ENCODE measurements at places on chromosomes 2 and 18.

DNA sequence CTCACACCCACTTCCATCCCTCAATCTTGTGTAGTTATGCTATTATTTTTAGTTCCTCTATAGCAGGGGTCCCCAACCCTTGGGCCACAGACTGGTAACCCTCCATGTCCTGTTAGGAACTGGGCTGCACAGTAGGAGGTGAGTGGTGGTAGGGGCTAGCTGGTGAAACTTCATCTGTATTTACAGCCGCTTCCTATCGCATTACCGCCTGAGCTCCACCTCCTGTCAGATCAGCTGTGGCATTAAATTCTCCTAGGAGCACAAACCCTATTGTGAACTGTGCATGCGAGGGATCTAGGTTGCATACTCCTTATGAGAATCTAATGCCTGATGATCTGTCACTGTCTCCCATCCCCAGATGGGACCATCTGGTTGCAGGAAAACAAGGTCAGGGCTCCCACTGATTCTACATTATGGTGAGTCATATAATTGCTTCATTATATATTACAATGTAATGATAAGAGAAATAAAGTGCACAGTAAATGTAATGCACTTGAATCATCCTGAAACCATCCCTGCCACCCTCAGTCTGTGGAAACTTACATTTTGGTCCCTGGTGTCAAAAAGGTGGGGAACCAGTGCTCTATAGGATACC lies 1.6 kb upstream of the RAB11FIP5 start:
- DNase-seq, result peak; percentile 65

- no peak for DNase-seq
Observed at GRCh38 chr2:69965756-69966445, 4.5 kb upstream of the ASPRV1 start.

- no peak for DNase-seq
Observed at GRCh38 chr18:63681449-63682340, 20.0 kb upstream of the SERPINB3 start.

DNA sequence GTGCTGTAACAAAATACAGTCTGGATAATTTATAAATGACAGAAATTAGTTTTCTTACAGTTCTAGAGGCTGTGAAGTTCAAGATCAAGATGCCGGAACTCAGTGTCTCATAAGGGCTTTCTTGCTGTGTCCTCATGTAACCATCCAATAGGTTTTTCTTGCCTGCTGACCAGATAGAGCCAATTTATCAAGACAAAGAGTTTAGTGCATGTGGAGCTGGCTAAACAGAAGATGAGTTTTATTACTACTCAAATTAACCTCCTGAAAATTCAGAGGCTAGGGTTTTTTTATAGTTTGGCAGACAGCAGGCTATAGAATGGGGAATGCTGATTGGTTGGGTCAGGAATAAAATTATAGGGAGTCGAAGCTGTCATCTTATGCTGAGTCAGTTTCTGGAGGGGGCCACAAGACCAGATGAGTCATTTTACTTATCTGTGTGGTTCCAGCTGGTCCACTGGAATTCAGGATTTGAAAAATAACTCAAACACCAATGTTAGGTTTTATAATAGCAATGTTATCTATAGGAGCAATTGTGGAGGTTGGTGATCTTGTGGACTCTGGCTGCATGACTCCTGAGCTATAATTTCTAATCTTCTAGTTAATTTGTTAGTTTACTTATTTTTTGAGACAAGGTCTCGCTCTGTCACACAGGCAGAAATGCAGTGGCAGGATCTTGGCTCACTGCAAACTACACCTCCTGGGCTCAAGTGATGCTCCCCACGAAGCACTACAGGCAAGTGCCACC lies 3.2 kb upstream of the PDK1 start:
- DNase-seq, result peak; percentile 93

DNA sequence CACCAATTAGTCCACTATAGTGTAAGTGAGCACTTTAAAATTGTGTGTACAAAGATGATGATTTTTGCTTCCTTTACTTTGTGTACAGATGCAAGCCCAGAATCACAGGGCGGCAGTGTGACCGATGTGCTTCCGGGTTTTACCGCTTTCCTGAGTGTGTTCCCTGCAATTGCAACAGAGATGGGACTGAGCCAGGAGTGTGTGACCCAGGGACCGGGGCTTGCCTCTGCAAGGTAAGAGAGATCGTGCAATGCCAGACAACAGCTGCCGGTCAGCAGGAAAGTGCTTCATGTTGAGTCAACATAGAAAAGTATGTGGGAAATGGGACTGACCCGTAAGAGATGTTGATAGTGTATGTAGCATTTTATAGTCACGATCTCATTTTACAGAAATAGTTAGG lies 156.8 kb upstream of the TTC39C start:
- no peak for DNase-seq

DNA sequence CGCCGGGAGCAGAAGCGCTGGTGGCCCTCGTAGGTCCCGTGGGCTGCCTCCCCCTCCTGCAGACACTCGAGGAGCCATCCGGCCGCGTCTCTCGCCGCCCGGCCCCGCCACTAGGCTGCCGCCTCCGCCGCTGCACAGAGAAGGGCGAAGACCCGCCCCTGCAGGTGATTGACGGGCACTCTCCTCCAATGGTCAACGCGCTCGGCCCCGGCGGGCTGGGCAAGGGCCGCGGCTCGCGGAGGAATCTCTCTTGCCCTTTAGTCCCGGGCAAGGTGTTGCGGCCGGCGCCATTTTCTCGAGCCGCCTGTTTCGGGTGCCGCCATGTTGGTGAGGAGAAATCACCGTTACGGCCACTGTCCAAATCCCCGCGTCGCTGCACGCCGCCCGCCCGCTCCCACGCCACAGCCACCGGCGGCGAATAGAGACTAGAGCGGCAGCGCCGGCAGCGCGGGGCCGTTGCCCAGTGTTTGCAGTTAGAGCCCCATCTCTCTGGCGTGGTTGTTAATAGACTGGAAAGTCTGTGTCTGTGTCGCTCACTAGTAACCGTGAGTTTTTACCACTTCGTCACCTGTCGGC lies at the start of gene ZC3H6:
TSS of gene ZC3H6 (plus strand) at position 287 of the 576 bp plus-strand sequence. CDS start 398 bp downstream, outside the sequence.
- peak; percentile 99 for DNase-seq

GRCh38 chr2:17688600-17688999 lies 65.0 kb downstream of the SMC6 start:
- no peak for DNase-seq

DNA sequence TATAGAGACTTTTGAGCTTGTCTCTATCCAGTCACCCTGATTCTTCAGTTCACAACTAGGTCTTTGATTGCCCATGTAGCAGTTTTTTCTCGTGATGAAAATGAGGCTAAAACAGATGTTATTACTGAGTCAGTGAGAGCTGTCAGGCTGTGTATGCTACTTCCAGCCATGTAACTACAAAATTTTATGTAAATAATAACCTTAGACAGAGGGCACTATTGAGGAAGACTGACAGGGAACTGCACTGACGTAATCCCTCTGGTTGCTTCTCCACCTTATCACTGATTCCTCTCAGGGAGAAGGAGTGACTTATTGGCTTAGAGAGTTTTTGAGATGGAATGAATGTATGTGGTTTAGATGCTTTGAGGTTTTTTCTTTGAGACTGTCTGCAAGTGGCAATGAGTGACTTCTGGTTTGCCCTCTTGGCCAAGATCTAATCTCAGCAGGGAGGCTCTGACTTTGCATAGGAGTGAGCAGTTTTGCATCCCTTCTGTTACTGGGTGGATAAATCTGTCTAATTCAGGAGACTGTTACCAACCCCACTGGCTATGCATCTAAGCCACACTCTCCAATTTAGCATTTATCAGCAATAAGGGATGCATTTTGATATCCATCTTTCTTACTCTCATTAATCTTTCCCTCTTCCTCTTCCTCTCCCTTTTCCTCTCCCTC lies 555.2 kb upstream of the FANCL start:
- DNase-seq, result peak; percentile 5

- no peak for DNase-seq
Observed at GRCh38 chr2:54526226-54526879, 70.2 kb downstream of the SPTBN1 start.

GRCh38 chr2:172147944-172148650 lies 45.4 kb upstream of the DLX2 start:
- DNase-seq, result peak; percentile 26

DNA sequence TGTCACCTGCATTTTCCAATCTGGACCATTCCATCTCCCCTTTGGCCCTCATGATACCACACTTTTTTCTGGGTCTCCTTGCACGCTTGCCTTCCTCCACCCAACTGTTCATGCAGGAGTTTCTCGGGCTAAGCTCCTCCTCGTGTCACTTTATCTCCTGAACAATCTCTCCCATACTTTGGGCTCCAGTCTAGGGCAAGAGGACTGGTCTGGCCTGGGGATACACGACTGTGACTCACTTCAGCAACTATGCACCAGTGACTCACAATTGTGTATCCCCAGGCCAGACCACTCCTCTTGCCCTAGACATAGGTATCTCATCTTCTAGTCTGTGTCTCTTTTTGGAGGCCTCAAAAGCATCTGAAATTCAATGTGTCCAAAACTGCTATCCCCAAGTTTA lies 149.4 kb upstream of the PTPRM start:
- peak; percentile 75 for DNase-seq

DNA sequence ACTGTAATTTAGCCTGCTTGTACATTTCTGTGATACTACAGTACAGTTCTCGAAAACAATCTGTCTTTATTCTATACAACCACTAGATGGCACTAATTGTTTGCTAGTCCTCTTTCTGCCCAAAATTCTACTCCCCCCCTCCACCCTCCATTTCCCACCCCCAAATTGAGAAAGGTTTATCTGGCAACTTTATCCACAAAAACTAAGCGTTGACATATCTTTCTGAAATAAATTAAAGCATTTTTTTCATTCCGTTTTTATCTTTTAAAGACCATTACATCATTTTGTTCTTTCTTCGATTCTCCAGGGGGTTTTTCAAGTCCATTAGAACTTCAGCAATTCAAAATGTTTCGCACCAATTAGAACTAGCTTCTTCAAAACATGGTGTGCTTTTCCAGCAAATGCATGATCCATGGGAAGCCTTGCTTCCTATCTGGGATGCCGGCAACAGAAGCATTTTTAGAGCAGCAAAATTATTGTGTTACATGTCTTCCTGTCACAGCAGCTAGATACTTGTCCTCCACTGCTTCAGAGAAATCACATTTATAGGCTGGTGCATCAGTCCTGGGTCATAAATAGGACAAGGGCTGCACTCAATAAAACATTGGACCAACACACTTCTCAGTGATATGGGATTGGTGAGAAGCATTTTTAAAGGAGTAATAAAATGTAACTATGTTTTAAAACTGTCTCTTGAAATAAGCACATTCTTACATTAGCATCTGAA lies 241.3 kb downstream of the PAX3 start:
- peak; percentile 10 for DNase-seq

DNA sequence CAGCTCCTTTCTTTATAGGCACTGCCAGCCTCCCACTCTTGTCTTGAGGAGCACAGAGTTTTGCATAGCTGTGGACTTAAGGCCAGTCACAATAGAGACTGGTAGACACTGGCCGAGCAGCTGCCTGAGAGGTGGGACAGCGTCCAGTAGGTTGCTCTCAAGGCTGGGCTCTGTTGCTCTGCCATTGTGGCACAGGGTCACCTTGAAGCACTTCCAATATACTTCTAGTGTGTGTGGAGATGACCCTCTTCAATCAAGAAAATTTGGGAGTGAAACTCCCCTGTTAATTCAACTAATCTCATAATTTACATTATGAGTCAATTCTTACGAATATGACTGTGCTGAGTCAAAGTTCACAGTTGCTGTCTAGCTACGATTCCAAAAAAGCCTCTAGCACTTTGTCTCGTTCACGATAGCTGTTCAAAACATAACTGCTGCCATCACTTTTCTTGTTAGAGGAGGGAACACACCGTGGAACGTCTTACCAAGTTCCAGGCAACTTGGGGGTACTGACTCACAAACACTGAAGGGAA lies 636.2 kb downstream of the EPHA4 start:
- DNase-seq, result no peak

DNA sequence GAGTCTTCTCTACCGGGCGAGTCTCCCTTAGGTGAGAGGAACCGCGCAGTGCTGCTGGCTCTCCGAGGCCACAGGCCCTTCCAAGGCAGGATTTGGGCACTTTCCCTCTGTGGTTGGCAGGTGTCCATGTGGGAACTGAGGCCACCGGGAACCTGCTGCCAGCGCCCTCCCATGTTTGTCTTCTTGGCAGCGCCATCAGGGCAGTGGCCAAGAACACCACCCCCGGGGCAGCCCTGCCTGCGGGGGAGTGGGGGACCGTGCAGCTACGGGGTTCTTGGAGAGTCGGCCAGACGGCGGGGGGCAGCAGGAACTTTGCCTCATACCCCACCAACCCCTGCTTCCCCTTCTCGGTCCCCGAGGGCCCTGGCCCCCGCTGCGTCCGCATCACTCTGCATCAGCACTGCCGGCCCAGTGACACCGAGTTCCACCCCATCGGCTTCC lies 10.0 kb downstream of the CAPN10 start:
- no peak for DNase-seq

DNA sequence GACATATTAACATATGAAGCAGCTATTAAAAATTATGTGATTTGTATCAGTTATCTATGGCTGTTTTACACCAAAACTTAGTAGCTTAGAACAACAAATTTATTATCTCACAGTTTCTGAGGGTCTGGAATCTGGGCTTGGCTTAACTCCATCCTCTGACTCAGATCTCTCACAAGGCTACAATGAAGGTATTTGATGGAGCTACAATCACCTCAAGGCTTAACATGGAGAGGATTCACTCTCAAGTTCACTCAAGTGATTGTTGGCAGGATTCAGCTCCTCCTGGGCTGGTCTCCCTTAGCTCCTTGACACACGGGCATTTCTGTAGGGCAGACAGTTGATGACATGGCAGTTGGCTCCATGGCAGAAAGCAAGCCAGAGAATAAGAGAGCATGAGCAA lies 133.0 kb upstream of the SLC14A2 start:
- peak; percentile 48 for DNase-seq

GRCh38 chr2:206098471-206098870 lies 12.5 kb upstream of the INO80D start:
- no peak for DNase-seq

DNA sequence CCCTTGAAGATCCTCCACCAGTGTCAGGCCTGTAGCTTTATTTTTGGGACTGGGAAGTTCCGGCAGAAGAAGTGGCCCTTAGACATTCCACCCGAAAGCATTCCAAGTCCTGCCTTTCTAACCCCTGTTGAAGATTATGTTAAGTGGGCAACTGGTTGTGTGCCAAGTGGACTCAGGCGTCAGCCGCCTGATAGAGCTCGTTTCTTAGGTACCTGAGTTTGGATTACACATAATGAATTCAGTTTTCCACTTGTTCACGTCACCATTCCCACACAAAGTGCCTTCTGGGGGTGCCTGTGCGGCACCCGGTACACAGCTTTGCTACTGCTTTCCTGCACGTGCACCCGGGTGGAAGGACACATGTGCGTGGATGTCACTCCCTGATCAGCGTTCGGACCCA lies 156.5 kb downstream of the PTGR3 start:
- no peak for DNase-seq

DNA sequence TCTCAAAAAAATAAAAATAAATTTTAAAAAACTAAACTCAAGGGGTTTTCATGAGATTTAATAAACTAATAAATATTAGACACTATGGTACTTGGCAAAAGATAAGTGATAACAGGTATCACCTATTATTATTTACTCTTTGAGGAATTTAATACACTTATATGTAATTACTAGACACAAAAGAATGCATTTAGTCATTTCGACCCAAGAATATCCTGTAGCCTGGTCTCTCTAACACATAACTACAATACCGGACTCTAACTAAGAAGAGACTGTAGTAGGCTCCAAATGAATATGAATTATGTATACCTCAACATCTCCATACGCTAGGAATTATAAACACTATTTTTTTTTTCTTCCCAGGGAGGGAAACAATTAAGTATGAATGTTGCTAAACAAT lies 850.7 kb downstream of the CPS1 start:
- DNase-seq, result no peak
